Amniotic stem cell (primary cell): ENCODE measurements at places on chromosomes 11 and 22.

DNA sequence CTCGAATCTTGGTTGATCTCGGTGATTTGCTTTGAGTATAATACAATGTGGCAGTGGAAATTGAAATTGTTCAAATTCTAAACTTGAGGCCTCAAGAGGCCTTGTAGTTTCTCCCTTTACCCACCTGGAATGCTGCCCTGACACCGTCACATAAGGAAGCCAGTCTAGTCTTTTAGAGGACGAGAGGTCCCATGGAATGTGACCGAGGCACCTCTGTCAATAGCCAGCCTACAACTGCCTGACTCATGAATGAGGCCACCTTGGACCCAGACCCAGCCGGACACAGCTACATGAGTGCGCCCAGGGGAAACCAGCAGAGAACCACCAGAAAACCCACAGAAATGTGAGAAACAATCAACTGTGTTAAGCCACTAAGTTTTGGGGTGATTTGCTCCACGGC, 52.5 kb downstream of the RPL27A start:
- no peak for DNase-seq

DNA sequence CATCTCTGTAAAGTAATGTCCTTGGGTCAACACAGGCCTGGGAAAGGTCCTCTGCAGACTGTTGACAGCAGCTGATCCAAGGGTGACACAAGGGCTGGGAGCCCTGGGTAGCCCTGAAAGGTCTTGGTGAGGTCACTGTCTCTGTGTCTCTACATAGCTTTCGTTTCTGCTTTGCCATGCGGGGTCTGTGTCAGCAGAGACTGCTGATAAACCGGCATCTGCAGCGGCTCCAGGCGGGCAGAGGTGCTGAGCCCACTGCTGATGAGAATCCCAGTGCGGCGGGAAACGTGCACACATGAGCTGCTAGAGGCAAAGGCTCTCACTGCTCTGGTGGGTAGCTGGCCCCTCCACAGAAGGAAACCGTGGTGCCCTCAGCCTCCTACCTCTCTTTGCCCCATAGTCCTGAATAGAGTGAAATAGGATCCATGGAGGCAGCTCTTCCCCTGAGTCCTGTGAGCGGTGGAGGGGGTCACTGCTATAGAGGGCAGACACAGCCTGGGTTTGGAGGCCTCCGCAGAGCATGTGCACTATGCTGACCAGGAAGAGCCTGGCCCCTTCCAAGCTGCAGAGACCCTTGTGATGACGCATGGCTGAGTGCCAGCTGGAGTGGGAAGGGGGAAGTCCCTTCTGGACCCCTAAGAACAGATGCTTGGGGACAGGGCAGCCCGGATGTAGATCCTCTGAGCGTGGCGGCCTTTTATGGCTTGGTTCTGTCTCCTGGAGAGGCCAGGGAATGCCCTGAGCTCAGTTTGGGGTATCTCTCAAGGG, 17.8 kb upstream of the ST3GAL4 start:
- no peak for DNase-seq

GRCh38 chr11:111801135-111801534, 34.9 kb upstream of the PPP2R1B start:
- DNase-seq = no peak

- no peak for DNase-seq
These were observed 3.4 kb downstream of the MCM5 start for GRCh38 chr22:35403356-35403755.

DNA sequence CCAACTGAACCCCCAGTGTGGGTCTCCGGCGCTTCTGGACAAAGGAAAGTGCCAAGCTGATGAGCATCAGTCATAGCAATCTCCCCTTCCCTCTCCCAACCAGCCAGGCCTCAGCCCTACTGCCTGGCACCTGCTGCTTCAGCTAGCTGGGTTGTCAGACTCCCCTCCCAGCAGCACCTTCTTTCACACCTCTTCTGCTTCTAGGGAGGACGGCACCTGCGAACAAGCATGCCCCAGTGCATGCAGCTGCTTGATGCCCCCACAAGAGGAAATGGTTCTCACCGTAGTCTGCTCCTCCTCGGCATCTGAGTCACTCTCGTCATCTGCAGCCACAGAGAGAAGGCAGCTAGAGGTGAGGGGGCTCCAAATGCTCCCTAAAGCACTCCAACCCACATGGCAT, 25.4 kb downstream of the THOC5 start:
- DNase-seq = no peak

- DNase-seq = no peak
These were observed 31.1 kb downstream of the SGSM3 start for GRCh38 chr22:40401532-40401931.

DNA sequence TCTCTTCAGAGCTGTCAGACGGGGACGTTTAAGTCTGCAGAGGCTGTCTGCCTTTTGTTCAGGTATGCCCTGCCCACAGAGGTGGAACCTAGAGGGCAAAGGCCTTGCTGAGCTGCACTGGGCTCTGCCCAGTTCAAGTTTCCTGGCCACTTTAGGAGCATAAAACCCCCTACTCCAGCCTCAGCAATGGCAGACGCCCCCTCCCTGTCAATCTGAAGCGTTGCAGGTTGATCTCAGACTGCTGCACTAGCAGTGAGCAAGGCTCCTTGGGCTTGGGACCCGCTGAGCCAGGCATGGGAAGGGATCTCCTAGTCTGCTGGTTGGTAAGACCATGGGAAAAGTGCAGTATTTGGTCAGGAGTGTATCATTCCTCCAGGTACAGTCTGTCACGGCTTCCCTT, 66.6 kb upstream of the TP53I11 start:
- DNase-seq = no peak

- DNase-seq = no peak
These were observed 29.3 kb downstream of the OSBPL5 start for GRCh38 chr11:3135481-3136440.

GRCh38 chr11:6388748-6389147, 1.5 kb upstream of the SMPD1 start:
- DNase-seq = no peak

DNA sequence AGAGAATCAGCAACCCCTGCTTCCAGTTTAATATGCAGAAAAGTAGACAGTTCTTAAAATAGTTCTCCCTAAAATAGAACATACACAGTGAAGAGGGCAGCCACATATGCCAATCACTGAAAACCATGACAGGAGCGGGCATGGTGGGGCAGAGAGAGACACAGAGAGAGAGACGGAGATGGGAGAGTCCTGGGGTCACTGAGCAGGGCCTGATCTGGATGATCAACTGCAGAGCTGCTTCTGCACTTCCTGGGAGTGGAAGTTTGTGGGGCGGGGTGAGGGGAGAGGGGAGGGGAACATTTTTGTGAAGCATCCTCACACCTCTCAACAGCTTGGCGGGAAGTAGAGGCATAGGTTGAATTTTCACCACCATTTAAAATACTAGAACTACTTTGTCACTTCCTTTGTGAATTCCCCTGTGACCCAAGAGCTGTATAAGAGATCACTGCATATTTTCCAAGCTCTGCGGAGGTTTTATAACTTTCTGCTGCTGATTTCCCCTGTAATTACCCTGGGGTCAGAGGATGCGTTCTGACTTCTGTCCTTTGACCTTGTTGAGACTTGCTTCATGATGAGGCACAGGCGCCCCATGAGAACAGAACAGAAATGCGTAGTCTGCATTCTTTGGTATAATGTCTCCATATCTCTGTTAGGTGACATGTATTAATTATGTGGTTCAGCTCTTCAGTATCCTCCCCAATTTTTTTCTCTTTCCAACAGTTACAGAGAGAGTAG, 419.4 kb downstream of the BRD1 start:
- DNase-seq = no peak

- no peak for DNase-seq
These were observed 55.9 kb downstream of the SPON1 start for GRCh38 chr11:14018441-14018840.

- DNase-seq = no peak
These were observed 85.0 kb downstream of the SERGEF start for GRCh38 chr11:17927681-17928343.

- no peak for DNase-seq
These were observed 3.0 kb downstream of the ADAMTS15 start for GRCh38 chr11:130451231-130452019.

- DNase-seq = no peak
These were observed 5.0 kb upstream of the ROBO4 start for GRCh38 chr11:124902616-124903015.

DNA sequence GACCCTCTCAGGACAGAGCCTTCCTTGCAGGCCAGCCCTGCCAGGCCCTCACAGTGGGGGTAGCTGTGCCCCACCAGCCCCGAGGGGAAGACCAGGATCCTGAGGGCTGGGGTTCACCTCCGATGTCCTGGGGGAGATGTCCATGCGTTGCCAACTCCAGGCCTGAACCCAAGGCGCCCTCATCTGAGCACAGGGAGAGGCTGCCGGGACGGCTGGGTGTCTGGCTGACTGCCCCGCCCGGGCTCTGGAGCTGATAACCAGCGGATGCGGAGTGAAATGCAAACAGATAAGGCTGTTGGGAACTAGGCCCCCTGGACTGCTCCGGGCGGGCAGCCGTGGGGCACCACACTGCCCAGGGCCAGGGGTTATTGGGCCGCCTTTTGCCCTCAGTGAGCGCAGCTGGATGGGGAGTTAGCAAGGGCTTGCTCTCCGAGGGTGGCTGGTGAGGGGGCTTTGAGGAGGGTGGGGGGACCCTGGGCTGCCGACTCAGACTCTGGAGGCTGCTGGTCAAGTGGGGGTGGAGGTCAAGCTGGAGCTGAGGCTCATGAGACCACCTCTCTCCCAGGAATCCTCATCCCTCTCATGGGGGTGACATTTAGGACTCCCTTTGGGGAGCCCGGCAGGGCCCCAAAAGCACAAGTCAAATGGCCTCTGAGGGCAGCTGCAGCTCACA, 5.6 kb upstream of the MUC6 start:
- DNase-seq = no peak
